ENCODE measurements at places on chromosomes 5 and 9. TPM values are rescaled to one million over a fixed set of nuclear protein-coding genes. Genes with fewer than 3 reads are reported as not detected.

The OR4F3 gene
- total RNA-seq, result not detected

DNA sequence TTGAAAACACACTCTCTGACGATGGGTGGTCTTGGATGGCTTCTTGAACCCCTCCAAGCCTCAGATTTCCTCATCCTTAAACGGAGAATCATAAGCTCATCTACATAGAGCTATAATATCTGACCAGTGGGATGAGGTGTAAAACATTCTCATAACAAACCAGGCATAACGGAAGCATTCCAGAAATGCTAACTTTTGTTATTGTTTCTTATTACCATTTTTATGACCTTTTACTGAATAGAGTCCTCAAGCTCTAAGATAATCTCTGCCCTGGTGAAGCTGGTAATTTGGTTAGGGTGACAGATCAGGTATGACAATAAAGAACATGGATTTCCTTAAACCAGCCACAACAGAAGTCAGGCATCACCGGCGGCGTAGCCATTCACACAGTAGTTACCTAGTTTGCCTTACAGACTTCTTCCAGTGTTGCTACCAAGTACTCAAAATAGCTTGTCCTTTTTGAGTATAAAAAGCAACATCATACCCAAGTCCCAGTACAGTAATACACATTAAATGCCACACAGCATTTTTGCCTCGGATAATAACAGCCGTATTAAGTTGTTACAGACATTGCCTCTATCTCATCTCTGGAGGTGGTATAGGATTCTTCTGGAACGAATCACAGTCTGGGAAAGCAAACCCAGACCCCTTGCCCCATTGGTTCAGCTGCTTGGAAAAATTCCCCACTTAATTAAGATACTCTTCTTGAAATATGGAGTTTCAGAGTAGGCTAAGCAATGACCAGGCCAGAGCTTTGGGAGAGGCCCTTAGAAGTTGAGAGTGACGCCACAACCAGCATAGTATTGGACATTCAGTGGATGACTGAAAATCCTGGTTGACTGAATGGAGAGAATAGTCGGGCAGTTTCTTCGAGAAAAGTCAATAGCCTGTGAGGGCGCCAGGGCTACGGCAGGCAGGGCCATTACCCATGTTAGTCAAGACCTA is 252.5 kb downstream of the SLIT3 start:
- no peak for DNase-seq

- peak; percentile 30 for DNase-seq
Observed at GRCh38 chr9:135066291-135066690, 21.2 kb upstream of the OLFM1 start.

- peak; percentile 52 for DNase-seq
Observed at GRCh38 chr5:135079099-135079681, 45.2 kb upstream of the PITX1 start.

DNA sequence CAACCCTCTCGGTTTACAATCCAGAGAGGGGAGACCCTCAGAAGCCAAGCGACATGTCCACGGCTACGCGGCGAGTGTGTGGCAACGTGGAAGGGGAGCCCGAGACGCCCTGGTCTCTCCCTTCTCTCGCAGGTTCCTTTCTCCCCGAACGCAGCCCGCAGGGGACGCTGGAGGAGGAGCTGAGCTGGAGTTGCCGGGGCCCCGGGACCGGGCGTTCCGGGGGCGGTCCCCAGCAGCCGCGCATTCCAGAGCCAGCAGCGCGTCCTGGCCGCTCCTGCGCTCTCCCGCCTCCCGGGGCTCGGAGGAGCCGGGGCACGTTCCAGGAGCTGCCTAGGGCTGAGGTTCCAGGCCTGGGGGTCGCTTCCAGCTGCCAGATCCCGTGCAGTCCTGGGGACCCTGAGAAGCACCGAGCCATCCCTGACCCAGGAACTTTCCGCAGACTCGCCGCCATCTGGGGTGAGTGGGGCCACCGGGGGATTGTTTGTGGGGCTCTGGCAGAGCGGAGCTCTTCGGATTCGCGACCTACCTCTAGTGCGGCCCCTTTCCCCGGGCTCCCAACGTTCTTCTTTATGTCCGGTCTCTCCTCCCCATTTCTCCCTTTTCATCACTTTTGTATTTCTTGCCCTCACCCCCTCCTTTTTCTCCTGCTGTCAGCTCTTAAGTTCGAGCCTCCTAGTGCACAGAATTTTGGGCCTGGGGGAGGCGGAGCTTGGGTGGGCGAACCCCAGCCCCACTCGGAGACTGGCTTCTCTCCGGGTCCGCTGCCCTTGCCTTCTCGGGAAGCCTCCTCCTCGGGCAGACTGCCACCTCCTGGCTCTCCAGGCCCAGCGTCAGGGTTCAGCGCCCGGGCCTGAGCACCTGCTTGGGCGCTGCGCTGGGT is at the start of gene SMIM3:
SMIM3 (plus strand) TSS at position 241 of the 880 bp plus-strand sequence. CDS start 16,684 bp downstream, outside the sequence.
- DNase-seq, result peak; percentile 95

DNA sequence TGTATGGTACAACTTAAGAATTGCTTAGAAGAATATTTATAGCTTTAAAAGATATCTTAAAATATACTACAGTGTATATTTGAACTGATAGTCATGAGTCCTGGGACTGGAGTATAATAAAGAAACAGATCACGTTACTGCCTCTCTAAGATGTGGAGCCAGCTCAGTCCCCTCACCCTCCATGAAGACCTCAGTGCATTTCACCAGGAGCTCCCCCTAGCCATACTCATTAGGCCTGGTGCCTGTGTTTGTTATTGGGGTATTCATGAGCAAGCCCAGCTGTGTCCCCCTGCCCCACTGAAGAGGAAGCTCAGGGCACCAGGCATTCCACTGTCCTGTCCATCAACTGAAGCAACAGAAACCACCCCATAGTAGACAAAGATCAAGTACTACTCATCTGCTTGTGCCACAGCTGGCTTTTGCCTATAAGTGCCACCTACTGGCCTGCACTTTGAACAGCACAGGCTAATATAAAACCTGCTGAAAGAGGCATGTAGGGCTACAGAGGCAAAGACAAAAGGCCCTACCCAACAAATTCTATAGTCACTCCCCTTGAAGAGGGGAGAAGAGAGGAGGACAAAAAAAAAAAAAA is 850.2 kb upstream of the NUDT12 start:
- no peak for DNase-seq

GRCh38 chr5:175059687-175060211 is 335.4 kb downstream of the MSX2 start:
- peak; percentile 78 for DNase-seq

The C9 gene
- total RNA-seq, result not detected

The PRUNE2 gene
- total RNA-seq, result 357 TPM

GRCh38 chr9:107739601-107740082 is 250.1 kb upstream of the KLF4 start:
- peak; percentile 88 for DNase-seq

GRCh38 chr5:19546521-19546920 is 441.5 kb downstream of the CDH18 start:
- no peak for DNase-seq
